ENCODE measurements at places on chromosomes 12 and 14.

- no peak for ATAC-seq
Observed at GRCh38 chr12:132095520-132096409, 48.4 kb downstream of the DDX51 start.

DNA sequence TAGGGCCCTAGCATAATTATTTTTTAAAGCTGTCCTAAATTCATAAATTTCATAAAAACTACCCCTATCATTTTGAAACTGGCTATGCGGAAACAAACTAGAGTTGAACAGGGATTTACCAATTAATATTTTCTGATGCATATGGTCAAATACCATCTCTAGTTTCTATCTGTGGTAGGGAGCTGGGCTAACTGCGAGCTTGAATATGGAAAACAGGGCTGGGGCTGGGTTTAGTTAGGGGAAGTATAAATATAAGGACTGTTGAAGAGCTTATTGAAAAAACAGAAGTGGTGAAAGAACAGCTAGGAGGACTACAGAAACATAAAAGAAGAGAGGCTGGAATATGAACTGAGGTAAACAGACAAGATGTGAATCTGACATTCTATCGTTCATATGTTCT lies 91.8 kb downstream of the SLC38A1 start:
- no peak for ATAC-seq

GRCh38 chr14:38121320-38122020 lies 86.2 kb upstream of the SSTR1 start:
- no peak for ATAC-seq

DNA sequence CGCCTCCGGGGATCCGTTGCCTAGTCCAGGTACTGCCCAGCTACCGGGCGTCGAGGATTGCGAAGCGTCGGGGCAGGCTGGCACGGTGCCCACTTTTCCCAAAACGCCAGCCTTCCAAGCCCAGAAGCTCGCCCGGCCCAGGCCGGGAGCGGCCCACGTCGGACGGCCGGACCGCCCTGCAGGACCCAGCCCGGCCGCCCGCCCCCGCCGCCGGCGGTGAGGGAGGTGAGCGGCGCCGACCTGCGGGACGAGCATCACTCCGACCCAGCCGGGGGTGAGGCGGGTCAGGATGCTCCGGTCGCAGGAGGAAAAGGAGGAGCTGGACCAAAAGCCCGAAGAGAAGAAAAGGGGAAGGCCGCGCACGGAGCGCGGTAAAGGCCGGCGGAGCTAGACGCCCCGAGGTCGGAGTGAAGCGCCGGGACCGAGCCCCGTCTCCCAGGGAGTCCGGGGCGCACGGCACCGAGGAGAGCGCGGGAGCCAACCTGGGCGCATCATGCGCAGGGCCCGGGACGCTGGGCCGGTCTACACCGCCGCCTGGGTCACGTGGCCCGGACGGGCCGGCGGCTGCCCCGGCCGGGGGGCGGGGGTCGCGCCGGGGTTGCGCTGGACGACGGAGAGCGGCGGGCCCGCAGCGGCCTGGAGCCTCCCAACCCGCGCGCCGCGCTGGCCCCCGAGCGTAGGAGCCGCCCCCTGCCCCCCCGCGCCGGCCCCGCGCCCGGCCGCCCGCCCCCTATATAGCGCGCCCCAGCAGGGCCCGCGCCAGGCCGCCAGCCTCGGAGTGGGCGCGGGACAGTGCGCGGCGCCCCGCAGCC lies at the start of gene AQP5:
Gene AQP5 (plus strand): TSS at position 762 of the 812 bp plus-strand sequence. CDS start 146 bp downstream, outside the sequence.
- peak; percentile 83 for ATAC-seq

GRCh38 chr12:127685931-127686330 lies 581.0 kb upstream of the TMEM132C start:
- no peak for ATAC-seq

- no peak for ATAC-seq
Observed at GRCh38 chr12:120690083-120690450, 3.1 kb downstream of the MLEC start.

- ATAC-seq: no peak
Observed at GRCh38 chr12:116466536-116466935, 92.6 kb upstream of the MAP1LC3B2 start.

DNA sequence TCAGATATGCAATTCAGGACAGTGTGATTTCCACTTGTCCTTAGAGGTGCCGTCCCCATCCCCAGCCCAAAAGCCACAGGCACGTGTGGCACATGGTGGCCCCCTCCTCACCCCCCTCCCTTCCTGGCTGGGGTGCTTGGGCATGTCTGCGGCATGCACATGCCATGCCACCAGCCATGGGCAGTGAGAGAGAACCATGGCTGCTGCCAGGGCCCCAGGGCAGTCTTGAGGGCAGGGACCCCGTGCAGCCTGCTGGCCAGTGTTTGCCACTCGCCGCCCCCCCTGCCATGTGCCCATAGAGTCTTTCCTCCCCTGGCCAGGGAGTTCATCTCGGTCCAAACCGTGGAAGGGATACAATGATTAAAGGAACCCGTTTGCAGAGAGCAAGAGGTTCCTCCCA lies 41.5 kb downstream of the TNFAIP2 start:
- no peak for ATAC-seq

DNA sequence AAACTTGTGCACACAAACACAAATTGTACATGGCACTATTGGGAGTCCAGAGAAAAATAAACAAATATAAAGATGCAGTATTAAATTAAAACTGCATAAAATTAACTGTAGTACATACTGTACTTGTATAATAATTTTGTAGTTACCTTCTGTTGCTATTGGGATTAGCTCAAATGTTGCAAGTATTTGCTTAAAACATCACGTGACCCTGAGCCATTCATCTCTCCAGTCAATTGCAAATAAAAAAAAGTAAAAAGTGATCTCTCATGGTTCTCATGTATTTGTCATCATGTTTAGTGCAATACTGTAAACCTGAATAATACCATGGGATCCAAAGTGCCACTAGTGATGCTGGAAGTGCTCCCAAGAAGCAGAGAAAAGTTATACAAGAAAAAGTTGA lies 88.1 kb upstream of the NAV3 start:
- no peak for ATAC-seq

DNA sequence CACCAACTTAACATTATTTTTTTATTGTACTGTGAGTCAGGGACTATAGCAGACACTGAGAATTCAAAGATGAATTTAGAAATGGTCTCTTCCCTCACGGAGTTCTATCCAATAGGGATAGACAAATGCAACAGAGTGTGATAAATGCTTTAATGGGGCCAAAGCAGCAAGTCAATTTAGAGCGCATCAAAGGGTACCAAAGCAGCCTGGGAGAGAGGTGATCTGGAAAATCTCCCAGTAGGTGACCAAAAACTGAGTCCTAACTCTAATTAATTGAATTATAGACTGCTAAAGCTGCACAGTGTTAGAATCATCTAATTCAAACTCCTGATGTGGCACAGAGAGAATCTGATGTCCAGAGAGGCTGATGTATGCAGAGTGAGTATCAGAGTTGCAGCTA lies 2.6 kb downstream of the LIN7A start:
- ATAC-seq: no peak

GRCh38 chr12:119229837-119230236 lies 51.1 kb downstream of the HSPB8 start:
- peak; percentile 84 for ATAC-seq

DNA sequence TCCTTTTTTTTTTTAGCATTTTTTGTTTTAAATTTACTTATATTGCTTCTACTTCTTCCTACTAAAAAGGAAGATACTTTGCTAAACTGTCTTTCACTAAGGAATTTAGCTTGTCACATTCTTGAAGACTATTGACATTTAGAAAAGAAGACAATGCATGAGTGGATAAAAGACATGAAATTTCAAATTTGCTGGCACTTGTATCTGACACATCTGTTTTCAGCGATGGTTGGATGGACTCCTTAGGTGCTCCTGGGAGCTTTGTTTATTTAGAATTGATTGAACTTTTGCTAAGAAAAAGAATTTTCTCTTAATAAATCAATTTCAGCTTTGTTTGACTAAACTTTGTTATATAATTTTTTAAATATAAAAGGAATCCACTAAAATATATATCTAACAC lies 3.3 kb upstream of the KERA start:
- no peak for ATAC-seq

DNA sequence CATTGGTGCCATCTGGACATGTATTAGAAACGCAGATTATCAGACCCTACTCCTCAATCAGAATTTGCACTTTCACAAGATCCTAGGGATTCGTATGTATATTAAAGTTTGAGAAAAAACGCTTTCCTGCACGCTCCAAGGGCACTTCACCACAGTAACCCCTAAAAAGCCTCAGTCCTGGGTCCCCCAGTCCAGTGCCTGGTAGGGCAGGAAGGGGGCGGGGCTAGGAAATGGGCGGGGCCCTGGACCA lies 369 bp downstream of the DEPDC4 start:
- ATAC-seq: peak; percentile 91

DNA sequence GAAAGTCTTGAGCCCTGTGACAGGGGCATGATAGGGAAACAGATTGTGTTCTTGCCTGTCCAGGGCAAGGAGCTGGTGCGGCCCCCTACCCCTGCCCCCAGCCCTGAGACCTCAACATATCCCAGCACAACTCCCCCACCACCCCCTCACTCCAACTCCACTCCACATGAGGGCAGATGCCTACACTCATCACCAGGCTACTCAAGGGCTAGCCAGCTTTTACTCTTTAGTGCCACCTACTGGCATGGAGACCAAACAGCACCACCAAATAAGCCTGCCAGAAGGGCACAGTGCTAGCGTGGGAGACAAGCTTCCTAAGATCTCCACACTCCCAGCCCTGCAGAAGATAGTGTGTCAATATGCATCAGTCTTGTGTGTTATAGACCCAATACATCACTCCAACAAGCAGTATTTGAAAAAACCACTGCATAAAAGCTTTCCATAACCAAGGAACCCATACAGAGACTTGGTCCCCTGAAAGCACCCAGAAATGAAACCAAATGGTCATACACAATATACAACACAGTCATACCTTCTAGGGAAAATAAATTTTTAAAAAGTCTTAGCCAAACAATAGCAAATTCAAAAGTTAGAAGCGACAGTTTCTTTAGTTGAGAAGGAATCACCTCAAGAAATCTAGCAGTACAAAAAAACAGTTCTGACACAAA lies 154.4 kb downstream of the KCNK10 start:
- ATAC-seq: no peak

GRCh38 chr12:166425-167075 lies 47.4 kb downstream of the SLC6A12 start:
- no peak for ATAC-seq

DNA sequence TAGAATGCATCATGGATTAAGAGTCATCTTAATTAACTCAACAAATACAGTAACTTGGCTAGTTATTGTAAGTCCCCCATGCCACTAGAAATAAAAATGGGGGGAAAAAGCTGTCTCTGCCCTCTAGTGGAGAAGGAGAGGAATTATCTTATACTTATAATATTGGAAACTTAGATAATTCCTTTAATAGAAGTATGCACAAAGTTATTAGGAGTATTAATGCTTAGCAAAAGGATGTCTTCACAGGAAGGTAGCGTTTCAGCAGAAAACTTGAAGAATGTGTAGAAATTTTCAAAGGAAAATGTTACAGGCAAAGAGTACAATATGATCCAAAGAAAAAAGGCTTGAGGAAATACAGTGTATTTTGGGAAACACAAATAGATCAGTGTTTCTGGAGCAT lies 19.8 kb downstream of the OR5AU1 start:
- ATAC-seq: no peak

GRCh38 chr14:73722581-73722980 lies 8.4 kb upstream of the PNMA1 start:
- no peak for ATAC-seq

- no peak for ATAC-seq
Observed at GRCh38 chr12:47824198-47824597, 4.5 kb upstream of the HDAC7 start.

DNA sequence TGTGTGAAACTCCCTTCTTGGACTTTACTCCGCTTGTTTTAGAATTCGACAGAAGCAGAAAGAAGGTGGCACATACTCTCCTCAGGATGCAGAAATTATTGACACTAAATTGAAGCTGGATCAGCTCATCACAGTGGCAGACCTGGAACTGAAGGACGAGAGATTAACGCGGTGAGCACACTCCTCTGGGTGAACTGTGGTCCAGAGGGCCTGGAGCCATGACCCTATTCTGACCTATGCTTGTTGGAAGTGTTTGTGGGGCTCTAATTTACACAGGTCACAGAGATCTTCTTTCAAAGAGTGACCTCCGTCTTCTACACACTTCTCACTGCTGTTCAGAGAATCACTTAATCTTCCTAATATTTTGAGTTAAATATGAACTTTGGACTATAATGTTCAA lies 72.5 kb upstream of the MYF6 start:
- no peak for ATAC-seq

DNA sequence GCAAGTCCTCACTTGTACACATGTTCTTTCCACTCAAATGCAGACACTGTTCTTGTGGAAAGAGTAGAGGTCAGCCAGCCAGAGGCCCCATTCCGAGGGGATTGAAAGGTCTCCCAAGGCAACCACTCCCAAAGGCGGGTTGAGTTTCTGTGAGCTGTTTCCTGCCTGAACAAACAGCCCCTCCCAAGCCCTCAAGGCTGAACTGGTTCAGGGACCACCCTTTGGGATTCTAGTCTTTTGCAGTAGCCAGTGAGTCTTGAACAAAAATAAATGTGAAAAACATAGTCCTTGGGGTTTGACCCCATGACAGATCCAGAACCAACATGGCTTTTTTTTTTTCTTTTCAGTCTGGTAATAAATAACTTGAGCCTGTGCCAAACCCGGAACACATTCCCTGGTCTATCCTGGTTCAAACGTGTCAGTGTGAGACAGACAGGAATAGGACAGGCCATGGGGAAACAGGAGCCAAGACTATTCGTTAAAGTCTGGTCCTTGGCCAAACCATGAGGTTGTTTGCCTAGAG lies 17.6 kb upstream of the STK38L start:
- peak; percentile 77 for ATAC-seq

- ATAC-seq: no peak
Observed at GRCh38 chr14:77125281-77125801, 16.2 kb downstream of the ZDHHC22 start.

DNA sequence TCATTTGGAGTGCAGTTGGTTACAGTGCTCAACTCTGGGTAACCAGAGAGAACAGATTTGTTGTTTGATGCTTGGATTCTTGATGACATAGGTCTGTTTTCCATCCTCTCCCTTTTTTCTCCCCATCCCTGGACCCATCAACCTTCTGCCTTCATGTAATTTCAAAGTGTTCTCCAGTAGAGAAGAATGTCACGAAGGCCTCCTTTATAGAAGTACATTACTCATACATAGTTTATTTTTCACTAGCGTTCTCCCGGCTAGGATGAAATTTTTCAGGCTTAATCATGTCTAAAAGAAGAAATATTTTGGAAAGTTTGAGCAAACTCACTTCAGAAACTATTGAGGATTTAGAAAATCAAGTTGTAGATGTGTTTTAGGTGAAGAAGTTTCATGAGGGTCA lies 20.9 kb upstream of the APPL2 start:
- ATAC-seq: no peak

GRCh38 chr12:27578689-27579372 lies 54.8 kb downstream of the PPFIBP1 start:
- ATAC-seq: no peak

Data from motor neuron (in vitro differentiated cells).